T-helper 17 cell (primary cell): ENCODE measurements at places on chromosomes 1 and 21. TPM values are rescaled to one million over a fixed set of nuclear protein-coding genes. Genes with fewer than 3 reads are reported as not detected.

- DNase-seq = no peak
Observed at GRCh38 chr1:171683870-171684269, 31.4 kb upstream of the MYOC start.

GRCh38 chr1:225950905-225951497 lies 10.0 kb upstream of the LEFTY2 start:
- no peak for DNase-seq

GRCh38 chr1:66752000-66752592 lies at the start of gene DYNLT5:
DYNLT5 (plus strand) TSS chr1:66752459; CDS start chr1:66754659, 2,200 bp downstream.
- DNase-seq = no peak

DNA sequence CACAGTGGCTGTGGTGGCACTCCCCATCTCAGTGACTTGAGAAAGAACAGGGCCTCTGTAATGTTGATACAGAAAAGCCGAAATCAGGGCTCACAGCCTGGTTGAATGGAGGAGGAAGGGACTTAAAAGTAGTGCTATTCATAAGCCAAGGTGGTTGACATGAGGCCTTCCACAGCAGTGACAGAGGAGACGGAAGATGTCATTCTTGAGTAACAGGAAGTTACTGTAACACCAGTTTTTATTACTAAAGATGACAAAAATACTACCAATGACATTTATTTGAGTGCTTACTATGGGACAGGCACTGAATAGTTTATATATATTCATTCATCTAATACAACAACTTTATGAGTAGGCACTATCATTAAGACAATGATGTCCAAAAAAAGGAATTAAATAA lies 52.8 kb upstream of the GNG12 start:
- DNase-seq = no peak

Gene CC2D1B
- total RNA-seq = 62.6 TPM

Gene PROX1
- not detected for total RNA-seq

Gene TIAM1
- total RNA-seq = 54.2 TPM

Gene PRDM16
- total RNA-seq = not detected

DNA sequence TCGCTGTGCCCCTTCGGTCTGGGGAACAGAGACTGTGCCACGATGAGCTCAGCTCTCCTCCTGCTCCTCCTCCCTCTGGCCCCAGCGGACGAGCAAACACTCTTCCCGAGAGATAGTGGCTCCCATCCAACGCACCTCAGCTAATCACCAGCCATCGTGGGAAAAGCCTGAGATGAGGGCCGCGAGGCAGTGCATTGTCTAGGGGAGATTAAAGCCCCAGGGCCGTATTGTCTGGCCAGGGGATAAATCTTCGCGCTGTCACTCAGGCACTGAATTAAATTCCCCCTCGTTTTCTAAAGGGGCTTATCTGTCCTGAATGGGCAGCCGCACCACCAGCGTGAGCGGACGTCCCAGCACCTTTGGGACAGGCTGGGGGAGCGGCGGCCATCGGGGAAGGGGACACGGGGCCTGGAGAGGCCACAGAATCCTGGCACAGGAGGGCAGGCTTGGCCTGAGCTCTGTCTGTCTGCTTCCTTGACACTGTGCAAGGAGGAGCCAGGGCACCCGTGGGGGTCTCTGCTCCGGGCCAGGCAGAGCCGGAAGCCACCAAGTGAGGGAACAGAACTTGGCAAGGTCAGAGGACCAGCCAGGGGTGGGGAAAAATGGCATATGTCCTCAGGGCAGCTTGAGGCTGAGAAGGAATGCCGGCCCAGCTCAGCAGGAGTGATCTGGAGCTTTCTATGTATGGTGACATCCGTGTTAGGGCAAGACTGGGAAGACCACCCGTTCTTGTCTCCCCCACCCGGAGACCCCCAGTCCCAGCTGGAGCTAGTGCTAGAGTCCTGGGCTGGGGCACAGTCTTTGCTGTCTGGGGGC lies 32.3 kb downstream of the PRDM16 start:
- DNase-seq = no peak

Gene CHI3L2
- 9.1 TPM for total RNA-seq

Gene OR2T33
- not detected for total RNA-seq

- DNase-seq = no peak
Observed at GRCh38 chr1:75797273-75797588, 549 bp downstream of the MSH4 start.

- DNase-seq = no peak
Observed at GRCh38 chr1:244664353-244664752, 11.4 kb downstream of the DESI2 start.

- no peak for DNase-seq
Observed at GRCh38 chr1:47675047-47675675, 237.3 kb downstream of the FOXD2 start.

DNA sequence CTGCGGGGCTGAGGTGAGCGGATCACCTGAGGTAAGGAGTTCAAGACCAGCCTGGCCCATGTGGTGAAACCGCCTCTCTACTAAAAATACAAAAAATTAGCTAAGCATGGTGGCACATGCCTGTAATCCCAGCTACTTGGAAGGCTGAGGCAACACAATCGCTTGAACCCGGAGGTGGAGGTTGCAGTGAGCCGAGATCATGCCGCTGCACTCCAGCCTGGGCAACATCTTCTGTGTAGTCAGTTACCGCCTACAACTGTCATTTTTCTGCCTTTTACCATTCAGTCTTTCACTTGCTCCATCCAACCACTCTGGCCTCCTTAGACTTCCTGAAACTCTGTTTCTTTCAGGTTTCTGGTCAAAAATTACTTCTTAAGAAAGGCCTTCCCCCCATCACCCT lies 2.2 kb downstream of the MYCBP start:
- DNase-seq = no peak

Gene CCDC190
- total RNA-seq = not detected

Gene AXDND1
- total RNA-seq = 1.7 TPM

GRCh38 chr1:192003295-192004077 lies 154.8 kb upstream of the RGS18 start:
- no peak for DNase-seq

GRCh38 chr1:107141491-107142126 lies 770 bp downstream of the NTNG1 start:
- no peak for DNase-seq

Gene TMCC2
- 10.2 TPM for total RNA-seq

Gene RGS13
- total RNA-seq = 0.05 TPM

DNA sequence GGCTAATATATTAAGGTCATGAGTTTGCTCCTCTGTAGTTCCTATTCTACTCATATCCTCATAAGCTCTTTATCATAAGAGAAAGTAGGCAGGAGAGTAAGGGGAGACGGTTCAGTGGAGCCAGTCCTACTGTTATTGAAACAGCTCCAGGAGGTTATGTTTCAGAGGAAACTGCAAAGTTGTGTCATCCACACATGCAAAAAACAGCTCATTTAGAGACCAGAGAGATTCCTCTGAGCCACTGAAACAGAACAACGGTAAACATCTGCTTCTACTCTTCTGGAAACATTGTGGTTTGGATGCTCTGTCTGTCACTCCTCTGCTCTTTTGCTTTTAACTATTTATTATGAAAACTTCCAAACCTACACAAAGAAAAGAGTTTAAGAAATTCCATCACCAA lies 66.3 kb upstream of the PPP2R5A start:
- DNase-seq = no peak

Gene PCSK9
- not detected for total RNA-seq

DNA sequence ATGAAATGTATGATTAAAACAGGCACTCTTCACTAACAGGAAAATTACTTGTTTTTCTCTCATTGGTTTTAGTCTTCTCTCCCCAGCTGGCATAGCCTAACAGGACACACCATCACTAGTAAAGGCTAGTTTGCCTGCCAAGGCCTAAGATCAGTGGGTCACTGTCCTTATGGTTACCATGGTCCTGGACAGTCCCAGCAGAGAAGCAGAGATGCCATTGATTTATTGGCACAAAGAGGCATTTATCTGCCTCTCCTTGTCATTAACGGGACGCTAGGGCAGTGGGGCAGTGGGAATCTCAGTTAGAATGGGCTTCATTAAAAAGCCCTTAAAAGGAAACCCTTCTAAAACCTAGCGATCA lies 13.9 kb downstream of the CD247 start:
- no peak for DNase-seq

Gene PTPN14
- not detected for total RNA-seq

Gene ERG
- not detected for total RNA-seq
